ENCODE measurements at places on chromosomes 4 and X.

- DNase-seq, result no peak
Observed at GRCh38 chr4:6206771-6207290, 6.5 kb upstream of the JAKMIP1 start.

- no peak for DNase-seq
Observed at GRCh38 chr4:40289366-40290188, 45.6 kb upstream of the CHRNA9 start.

DNA sequence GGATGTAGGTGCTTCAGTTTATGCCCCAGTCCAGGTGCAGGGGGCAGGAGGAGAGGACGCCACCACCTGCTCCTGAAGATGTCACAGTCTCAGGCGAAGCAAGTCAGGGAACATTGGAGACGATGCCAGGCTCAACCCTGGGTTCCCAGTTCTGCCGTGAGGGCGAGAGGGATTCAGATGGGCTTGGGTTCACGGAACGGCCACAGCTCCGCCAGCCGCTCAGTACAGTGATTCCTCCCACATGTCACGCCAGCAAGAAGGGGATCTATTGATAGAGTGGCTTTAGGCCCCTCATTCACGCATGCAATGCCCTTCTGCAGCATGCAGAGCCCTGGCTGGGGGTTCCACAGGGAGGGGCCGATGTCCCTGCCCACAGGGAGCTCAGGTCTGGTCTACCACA lies 34.2 kb downstream of the ADRA2C start:
- DNase-seq, result no peak

GRCh38 chr4:5215321-5215720 lies 164.0 kb downstream of the STK32B start:
- DNase-seq, result peak; percentile 80

DNA sequence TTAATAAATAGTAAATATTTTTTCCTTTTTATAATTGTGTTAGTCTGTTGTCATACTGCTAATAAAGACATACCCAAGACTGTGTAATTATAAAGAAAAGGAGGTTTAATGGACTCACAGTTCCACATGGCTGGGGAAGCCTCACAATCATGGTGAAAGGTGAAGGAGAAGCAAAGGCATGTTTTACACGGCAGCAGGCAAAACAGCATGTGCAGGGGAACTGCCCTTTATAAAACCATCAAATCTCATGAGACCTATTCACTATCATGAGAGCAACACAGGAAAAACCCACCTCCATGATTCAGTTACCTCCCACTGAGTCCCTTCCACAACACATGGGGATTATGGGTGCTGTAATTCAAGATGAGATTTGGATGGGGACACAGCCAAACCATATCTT lies 45.8 kb upstream of the TMPRSS11B start:
- DNase-seq, result no peak

DNA sequence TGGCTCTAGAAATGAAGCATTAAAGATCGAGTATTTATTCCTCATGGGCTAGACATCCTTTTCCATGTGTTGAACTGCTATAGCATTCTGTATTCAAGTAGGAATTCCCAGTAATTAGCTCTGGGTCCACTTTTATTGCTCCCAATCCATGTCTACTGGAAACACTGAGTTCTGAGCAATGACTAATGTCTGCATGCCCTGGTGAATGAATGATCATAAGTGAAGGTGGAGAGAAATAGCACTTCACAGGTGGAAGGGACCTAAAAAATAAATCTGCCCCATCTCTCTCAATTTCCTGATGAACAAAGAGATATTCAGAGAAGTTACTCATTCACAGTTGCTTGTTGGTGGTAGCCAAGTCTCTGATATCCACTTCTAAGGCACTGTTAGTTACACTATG lies 34.6 kb upstream of the CXCL8 start:
- DNase-seq, result no peak

GRCh38 chr4:41882625-41883347 lies 52.4 kb upstream of the TMEM33 start:
- peak; percentile 19 for DNase-seq

GRCh38 chr4:112343330-112344080 lies 46.3 kb downstream of the ALPK1 start:
- DNase-seq, result no peak

DNA sequence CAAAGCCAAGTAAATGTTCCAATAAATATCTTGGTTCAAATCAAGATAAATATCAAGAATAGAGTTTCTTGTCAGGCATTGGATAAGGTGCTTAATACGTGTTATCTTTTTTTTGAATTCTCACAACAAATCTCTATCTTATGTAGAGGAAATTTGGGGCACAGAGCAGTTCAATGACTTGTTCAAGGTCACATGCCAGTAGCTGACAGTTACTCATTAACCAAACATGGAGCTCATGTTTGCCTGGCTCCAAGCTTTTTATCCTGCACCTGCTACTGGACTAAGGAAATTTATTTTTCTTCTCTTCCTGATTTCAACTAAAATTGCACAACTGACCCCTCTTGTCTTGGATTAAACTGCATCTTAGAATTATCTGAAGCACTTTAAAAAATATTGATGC lies 76.3 kb downstream of the ATP10D start:
- no peak for DNase-seq

DNA sequence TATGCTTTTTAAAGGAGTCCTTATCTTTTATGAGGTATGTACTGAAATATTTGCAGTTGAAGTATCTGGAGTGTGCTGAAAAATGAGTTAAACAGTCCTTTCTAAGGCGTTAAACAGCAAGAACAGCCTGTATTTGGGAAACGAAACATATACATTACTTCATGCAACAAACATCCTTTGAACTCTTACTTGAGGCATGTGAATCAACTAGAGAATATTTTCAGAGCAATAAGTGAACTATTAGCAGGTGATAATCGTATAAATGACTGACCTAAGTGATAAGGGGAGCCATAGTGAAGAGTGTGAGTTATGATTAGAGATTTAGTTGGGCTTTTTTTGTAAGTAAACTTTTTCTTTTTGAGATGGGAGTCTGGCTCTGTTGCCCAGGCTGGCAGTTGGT lies 45.9 kb upstream of the RHOH start:
- no peak for DNase-seq

GRCh38 chrX:53288189-53288588 lies 6.8 kb upstream of the IQSEC2 start:
- DNase-seq, result no peak

- DNase-seq, result no peak
Observed at GRCh38 chr4:118775405-118775804, 60.5 kb downstream of the SEC24D start.

DNA sequence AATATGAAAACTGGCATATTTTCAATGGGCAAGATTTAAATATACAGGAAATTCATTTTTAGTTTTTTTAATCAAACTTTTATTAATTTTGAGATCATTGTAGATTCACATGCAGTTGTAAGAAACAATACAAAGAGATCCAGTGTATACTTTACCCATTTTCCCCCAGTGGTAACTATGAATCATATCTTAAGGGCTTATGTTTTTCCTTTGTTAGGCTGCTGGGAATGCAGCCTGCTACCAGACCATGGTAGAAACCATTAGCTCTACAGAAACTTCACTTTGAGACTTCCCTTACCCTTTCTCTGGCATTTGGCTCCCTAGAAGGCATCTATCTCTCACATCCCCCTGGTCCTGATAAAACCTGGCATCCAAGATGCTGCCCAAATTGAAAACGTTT lies 147.6 kb upstream of the EOLA2 start:
- DNase-seq, result peak; percentile 41

GRCh38 chrX:26262121-26262523 lies 46.2 kb downstream of the MAGEB5 start:
- DNase-seq, result no peak

GRCh38 chr4:14434916-14435315 lies 567.4 kb upstream of the CPEB2 start:
- DNase-seq, result peak; percentile 28

DNA sequence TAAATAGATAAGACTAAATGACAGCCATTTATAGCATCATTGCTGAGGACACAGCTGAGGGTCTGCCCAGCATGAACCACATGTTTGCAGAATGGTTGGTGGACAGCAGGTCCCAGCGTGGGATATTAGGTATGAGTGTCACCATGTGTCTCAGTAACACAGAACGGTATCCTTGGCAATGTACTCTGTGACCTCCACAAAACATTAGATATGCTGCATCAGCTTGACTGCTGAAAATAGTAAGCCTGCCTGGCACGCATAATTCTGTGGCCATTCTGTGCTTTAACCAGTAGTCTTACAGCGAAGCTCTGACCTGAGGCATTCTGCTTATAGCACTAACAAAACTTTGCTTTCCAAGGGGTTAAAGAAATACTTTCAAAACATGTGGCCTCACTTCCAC lies 32.0 kb downstream of the LIMCH1 start:
- DNase-seq, result no peak

DNA sequence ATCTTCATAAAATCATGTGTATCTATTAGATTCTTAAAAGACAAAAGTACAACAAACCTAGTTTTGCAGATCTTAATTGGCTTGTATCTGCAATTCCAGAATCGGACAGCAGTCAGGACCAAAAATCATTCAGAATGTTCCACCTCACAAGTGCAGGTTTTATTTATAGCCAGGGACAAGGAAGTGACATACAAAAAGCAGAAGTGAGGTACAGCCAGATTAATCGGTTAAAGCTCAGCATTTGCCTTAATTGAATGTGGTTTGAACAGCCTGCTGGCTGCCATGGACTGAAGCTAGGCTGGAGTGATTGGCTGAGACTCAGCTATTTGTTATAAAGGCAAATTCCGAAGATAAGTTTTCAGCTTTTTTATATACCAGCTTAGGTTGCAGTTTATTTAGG lies 932.6 kb downstream of the C4orf33 start:
- no peak for DNase-seq

DNA sequence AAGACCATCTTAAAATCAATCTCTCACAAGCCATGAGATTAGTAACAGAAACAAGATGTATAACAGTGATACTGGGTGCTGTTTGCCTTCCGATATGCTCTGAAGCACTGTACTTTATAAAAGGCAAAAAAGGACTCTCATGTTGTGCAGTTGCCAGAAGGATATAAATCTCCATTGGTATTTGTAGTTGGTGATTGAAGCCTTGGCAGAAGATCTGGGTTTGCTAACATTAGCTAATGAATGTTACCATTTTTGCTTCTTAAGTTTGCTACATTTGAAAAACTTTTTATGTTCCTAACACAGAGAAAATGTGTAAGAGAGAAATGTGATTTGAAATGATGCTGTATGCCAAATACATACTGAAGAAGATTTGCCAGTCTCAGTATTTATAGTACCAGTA lies 44.4 kb downstream of the RAP1GDS1 start:
- DNase-seq, result no peak

- DNase-seq, result peak; percentile 72
Observed at GRCh38 chrX:153766098-153766817, 2.2 kb downstream of the PLXNB3 start.

DNA sequence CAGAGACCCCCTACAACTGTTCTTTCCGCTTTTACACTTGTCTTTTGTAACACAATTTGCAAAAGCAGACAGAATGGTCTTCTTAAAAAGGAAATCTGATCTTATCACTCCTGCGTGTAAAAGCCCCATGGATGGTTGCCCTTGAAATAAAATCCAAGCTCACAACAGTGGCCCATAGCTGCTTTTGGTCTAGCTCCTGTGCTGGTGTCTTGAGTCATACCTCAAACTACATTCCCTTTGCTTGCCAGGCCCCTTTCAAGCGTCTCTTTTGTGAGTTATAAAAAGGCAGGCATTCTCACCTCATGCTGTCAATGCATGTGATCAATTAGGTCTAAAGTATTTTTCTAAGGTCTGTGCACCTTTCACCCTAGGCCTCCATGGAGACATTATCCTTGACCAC lies 27.6 kb downstream of the HPGD start:
- DNase-seq, result no peak

DNA sequence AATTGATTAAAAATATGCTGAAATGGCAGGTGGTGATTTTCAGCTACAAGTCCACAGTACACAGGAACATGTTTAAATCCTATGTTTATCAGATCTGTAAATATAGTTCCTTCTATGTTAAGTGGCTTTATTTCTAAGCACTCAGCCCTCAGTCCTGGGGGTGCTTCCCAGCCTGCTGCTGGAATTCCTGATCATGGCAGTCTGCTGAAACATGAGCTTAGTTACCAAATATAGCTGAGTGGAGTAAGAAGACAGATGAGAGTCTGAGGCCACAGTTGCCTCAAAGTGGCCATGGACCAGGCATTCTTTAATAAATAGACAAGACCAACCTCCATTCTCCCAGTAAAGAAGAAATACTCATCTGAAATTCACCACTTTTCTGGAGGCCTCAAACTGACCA lies 17.1 kb upstream of the DDX60 start:
- DNase-seq, result no peak

DNA sequence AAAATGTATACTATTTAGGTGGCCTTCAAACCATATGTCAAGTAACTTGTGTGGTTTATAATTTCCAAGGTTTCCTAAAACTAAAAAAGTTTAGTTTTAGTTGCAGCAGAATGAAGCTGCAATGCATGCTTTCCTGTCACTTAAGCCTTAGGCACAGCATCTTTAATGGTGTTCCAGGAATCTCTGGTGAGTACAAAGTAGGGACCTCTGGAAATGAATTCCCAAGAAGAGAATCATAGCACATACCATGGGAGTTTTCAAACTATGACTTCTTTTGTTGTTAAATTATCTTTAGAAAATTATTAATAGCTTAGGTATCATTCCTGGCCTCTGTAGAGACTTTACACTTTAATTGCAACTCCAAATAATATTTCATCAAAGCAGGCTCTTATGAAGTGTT lies 1005.9 kb upstream of the PABPC4L start:
- no peak for DNase-seq

DNA sequence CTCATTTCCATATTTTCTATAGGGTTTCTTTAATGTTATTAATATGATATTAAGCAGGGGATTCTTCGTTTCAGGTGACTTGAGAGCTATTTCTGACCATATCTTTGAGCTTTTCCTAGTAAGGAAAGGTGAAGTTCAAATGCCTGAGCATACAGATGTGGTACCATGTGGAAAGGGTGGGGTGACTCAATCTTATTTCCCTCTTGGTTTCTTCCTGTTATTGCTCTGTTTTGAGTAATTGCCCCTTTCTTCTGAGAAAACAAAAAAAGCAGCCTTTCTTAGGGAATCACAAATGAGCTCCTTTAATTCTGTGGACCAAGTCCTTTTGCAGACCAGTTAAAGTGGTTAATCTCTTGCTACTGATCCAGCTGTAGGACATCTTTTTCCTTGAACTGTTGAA lies 41.0 kb upstream of the AGA start:
- DNase-seq, result no peak
